ENCODE measurements at places on chromosomes 7 and 10.
A peak's percentile ranks its signal among the peaks of the same experiment; 100 is the strongest.

GRCh38 chr7:157871681-157872080 is 534.9 kb downstream of the DNAJB6 start:
- no peak for DNase-seq

- DNase-seq: no peak
Observed at GRCh38 chr7:18461785-18462467, 33.6 kb upstream of the HDAC9 start.

DNA sequence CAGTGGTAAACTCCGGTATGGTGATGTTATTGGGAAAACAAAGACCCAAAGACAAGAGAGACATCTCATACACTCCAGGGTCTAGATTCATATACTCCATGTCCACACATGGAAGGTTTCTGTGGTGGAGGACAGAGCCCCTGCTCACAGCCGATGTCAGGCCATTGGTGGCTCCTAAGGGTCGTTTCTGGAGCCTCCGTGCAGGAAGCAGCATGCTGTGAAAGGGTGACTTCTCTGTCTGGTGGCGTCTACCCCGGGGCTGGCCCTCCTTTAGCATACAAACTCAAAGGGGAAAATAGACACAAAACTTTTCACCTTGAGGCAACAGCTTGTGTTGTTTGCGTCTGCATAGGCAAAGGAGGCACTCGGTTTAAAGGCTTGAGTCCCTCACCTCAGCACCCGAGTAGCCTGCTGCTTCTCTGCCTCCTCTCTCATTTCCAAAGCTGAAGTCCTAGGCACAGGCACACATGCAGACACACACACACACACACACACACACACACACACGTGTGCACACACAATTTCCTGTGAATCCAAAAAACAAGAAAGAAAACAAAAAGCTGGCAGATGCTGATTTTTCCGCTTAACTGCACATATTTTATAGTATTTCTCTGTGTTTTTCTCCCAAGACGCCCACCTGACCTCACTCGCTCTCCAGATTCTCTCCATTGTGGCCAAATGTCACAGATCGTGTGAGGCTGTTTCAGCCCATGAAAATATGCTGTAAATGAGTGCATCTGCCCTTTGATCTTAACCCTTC is 601.4 kb upstream of the MGMT start:
- DNase-seq: no peak

GRCh38 chr10:2980116-2980515 is 87.2 kb upstream of the PFKP start:
- no peak for DNase-seq

DNA sequence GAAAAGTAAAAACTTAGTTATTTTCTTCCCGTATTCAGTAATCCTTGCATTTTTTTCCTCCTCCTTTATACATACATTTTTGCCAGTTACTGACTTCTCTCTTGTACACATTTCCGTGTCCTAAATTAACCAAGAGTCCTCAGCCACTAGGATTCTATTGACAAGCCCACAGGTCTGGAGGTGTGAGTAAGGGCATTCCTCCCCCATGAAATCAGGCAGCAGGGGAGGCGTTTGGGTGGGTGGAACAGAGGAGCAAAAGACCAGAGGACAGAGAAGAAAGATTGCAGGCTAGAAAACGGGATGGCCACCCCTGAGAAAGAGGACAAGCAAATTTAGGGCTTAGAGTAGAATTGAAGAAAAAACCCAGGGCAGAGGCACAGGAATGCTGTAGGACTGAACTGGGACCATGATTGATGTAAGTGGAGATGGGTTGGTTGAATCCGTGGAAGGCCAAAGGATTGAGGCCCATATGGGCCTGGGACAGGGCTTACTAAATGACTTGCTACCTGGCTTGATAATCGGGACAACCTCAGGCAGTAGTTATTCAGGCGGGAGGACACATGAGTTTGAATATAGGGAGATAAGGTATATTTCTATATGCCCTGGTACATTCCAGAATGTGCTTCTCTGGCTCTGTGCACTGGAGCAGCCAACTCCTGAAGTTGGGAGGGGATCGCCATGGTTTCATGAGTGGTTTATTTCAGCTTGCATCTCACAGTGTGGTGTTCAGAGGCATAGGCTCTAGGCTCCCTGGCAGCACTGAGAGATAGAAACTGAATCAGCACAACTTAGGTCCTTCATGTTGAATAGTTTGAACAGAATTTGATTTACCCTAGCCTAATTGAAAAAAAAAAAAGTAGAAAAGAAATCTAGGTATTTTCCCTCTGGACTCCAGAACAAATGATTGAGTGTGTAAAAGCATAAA is 28.0 kb downstream of the IKZF1 start:
- DNase-seq: no peak

DNA sequence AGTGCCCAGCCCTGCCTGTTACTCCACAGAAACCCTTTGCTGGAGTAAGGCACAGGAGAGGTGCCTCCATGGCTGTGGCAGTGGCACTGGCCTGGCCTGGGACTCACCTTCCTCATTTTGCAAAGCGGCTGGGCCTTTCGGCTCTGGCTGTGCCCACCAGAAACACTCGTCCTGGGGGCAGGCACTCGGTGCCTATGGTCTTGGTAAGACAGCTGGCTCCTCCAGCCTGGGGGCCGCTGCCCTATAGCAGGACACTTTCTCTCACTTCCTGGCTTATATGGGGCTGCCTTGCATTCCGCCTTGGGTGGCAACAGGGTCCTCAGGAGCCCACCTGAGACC is 13.2 kb downstream of the ZMIZ1 start:
- DNase-seq: no peak

DNA sequence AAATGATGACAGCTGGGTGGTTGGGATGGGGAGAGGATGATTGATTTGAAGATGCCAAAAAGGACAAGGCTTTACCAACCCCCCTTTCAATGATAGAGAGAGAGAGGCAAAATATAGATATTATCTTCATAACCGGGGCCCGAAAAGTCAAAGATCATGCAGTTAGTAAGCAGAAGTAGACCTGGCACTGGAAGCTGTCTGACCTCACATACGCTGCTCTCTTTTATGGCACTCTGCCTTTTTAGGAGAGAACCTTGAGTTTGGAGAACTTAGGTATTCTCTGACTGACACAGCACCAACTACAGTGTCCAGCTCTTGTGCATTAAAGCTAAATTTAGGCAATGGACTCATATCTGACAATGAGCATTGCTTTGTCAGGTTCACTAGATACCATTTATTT is 30.7 kb downstream of the CNNM2 start:
- DNase-seq: no peak

DNA sequence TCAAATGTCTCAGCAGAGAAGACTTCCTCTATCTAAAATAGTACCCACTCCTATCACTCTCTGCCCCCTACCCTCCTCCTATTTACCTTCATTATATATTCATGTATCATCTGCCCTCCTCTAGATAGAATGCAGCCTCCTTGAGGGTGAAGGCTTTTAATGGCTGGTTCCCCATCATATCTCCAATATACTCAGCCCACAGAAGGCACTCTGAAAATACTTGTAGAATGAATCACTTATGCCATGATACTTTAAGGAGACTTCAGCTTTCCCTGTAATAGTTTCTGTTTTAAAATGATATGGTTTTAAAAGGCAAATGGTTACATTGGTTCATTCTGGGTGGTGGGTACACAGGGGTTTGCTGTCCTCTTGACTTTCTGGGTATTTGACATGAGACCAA is 25.3 kb downstream of the GFRA1 start:
- no peak for DNase-seq

- DNase-seq: no peak
Observed at GRCh38 chr10:113111900-113112853, 162.1 kb downstream of the TCF7L2 start.

GRCh38 chr7:148975896-148976295 is 52.4 kb downstream of the PDIA4 start:
- no peak for DNase-seq

- no peak for DNase-seq
Observed at GRCh38 chr10:29392376-29393021, 103.6 kb downstream of the LYZL1 start.

DNA sequence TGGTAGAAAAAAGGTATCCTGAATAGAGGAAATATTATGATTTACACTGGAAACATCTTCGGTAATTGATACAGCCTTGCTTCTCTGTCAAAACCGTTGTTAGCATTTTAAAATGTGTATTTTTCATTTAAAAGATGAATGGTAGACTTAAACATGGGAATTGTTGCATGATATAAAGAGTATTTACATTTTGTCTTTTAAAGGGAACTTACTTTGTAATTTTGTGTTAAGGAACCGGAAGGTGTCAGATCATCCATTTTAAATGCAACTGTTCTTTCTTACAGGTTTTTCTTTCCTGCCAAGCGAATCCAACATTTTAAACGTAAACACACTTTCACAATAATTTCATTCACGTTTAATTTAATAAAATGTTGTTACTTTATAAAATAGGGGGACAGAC is 1.8 kb upstream of the IGF2BP3 start:
- DNase-seq: no peak

DNA sequence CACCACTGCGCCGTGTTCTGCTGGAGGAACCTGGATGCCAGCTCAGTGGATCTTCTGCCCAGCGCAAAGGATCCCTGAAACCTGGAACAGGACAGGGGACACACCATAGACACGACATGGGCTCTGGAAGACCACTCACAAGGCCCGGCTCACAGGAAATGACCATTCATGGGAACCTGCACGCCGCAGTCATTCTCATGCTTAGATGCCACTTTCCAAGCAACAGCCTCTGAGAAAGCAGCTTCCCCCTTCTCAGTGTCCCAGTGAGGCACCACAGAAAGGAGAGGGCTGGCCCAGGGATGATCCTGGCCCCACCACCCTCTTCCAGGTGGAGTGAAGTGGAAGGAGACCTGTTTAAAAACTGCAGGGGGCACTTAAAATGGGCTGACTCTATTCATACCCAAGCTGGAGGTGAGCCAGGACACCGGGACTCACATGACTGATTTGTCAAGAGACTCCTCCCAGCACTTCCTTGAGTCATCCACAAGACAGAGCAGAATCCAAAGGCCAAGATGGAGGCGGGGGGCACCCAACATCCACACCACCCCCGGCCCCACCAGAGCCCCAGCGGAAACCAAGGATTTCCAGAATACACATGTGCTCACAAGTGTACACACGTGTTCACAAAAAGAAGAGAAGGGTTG is 11.2 kb downstream of the CTBP2 start:
- peak; percentile 55 for DNase-seq

DNA sequence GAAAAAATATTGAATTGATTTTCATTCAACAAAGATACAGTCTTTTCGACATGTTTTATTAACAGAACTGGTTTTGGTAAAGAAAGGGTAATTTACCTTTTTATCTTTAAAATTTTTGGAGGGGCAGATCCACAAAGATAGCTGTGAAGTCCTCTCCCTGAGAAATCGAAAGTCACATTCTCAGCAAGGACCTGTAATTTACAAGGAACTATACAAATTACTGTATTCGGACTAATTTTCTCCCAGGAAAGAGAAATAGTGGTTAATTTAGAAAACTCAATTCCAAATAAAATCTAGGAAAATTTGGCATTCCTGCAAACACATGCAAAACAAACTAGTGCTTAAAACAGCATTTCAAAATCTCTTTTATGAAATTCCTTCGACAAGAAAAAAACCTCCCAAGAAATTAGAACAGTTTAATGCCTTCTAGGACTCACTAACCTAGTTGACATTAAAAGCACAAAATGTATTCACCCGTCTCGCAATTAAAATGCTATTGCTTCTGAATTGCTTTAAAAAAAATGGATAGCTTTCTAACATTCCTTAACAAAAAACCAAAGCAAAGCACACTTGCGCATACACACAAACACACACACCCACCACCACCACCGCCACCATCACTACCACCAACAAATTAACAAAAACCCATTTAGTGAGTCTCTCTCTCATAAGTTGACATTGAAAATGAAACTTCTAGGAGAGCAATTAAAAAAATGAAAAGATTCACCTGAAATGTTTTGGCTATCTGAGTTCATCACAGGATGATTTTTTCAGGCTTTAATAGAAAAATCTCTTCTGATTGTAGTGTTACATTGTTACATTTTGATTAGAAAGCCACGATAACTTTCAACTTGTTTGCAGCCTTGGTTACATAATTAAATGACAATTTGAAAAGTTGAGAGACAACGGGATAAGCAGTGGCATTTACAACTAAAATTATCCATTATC is 4.0 kb upstream of the NKX2-3 start:
- no peak for DNase-seq

DNA sequence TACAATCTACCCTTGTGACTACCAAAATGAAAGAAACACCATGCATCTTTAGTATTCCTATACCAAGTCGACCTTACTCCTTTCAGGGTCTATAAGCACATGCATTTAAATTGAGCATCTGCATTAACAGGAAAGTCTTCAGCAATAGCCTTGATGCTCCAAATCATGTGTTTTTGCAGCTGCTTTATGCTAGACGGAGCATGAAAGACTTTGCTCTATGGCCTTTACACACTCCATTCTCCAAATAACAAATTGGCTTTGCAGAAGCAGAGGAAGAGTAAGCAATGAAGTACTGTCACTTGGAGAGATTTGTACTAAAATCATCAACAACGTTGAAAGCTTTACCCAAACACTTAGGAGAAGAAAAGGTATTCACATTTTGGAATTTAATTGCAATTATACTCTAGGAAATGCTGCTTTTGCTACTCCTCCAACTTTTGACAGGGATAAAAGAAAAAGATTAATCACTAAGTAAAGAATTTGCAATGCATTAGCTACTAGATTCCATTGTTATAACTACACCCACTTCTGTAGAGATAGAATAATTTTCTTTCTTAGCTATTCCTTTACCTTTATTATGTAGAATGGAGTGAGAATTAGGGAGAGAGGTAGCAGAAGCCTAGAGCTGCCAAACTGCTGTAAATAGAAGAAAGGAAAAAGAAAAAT is 131.8 kb downstream of the SEMA3E start:
- DNase-seq: no peak

DNA sequence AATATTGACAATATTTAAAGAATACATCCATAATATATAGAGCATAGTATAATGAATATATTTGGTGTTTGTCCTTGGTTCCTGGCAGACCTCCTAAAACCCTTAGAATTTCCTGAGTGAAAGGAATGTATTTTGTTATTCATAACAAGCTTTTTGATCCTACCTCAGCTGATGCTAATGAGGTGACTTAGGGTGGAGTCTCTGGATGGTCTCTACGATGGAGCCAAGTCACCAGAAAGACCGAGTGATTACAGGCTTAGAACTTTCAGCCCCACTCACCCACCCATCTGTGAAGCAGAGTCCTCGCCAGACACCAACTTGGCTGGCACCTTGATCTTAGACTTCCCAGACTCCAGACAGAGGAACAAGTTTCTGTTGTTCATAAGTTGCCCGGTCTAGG is 35.9 kb downstream of the UPF2 start:
- no peak for DNase-seq

GRCh38 chr7:152865461-152865860 is 105.9 kb downstream of the ACTR3B start:
- DNase-seq: no peak

DNA sequence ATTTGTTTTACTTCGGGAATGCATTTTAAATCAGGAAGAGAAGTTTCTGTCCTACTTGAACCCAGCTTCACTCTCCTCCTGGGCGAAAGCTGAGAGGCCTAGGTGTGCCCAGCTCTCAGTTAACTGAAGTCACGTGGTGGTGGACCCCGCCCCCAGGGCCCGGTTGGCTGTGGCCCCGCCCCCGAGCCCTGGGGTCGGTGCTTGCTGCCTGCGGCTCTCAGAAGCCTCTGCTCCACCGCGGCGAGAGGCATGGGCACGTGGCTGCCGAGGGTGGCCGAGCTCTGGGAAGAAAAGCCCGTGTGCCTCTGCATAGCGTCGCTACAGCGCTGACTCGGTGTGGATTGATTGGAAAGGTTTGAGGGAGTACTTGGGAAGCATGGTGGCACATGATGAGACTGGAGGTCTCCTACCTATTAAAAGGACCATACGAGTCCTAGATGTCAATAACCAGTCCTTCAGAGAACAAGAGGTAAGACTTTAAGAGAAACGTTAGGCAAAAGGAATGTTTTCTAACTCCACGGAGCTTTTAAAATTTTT is 34.1 kb downstream of the NET1 start:
- DNase-seq: peak; percentile 92
